ENCODE measurements at places on chromosomes 13 and 19.

DNA sequence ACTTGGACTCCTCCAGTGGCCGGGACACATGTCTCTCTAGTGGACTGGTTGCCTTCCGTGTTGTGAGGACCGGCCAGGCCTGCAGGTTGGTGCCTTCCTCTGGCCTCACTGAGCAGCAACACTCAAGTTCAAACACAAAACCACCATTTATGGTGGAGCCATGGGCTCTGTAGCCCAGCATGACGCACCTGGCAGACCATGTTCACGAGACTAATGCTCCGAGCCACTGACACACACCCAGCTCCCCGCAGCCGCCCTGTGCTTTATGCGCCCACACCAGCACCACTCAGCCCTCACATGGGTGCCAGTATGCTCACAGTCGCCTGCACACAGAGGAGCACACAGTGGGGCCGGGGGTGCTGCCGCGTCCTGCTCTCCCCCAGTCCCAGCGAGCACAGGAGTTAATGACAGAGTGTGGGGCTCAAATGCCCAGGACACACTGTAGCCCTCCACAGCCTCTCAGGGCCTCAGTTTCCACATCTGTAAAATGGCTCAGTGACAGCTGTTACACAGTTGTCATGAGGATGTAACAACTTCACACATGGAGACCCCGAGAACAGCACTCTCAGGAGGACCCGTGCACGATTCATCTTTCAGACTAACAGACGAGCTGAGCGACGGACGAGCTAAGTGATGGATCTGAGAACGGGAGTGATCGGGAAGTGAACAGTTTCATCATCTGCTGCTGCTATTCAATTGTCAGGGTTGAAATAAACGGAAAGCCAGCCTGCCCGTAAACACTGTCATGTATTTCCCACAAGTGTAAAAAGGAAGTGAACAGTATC lies 7.8 kb downstream of the GAS6 start:
- no peak for DNase-seq

DNA sequence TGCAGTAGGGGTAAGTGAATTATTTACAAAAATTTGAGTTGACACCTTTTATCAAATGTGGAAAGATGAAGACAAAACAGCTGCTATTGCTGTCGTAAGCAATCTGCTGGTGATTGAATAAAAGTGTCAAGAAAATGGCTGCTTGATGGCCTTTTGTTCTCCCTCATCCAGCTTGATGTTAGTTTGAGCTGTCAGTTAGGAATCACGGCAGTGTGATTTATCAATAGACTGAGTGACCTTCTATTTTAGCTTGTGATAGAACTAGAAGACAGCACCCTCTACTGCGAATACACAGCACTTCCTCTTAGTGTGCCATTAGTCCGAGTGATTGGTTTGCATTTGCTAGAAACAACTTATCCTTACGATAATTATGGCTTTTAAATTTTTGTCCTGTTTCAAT lies 76.3 kb downstream of the MZT1 start:
- DNase-seq = no peak

- no peak for DNase-seq
Observed at GRCh38 chr13:100336795-100337516, 248.1 kb downstream of the PCCA start.

DNA sequence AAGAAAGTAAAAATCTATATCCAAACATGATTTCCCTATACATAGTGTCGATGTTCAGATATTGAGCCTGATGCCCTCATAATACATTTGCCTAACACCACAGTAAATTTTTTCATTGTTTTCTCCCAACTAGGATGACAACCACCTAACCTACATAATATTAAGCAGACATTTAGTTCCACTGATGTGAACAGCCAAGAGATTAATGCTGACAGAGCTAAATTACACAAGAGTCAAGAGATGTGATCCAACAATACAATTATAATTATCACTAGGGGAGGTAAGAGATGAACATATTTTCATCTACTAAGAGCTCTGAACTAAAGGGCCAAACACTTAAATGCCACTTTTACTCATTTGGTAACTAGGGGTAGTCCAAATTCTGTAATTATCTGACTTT lies 145.9 kb downstream of the DACH1 start:
- no peak for DNase-seq

DNA sequence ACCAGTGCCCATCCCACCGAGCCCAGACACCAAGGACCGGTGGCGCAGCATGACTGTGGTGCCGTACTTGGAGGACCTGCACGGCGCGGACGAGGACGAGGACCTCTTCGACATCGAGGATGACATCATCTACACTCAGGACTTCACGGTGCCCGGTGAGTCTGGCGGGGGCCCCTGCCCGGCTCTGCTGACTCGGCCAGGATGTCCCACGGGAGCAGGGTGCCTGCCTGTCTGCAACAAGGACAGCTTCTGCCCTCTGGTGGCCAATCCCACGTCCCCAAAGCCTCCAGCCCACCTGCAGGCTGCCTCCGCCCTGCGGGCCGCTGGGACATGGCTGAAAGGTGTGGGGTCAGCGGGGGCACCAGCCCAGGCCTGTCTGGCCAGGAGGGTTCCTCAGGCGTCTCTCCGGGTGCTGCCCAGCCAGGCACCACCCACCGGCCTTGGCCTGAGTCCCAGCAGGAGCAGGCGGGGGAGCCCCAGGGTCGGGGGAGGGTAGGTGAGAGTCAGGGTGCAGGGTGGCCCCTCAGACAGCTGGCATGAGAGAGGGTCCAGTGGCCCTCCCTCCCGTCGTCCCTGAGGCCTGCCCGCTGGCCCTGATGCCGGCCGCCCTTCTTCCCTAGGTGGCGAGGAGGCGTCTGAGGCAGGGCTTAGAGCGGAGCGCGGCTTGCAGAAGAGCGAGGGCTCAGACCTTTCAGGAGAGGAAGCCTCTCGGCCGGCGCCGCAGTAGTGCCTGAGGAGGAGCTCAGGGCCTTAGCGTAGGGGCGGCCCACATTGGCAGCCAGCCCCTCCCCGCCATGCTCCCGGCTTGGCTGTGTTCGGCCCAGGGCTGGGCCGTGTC lies 14.6 kb downstream of the CBARP start:
- no peak for DNase-seq

- DNase-seq = no peak
Observed at GRCh38 chr19:53374288-53374687, 8.8 kb downstream of the ZNF525 start.

DNA sequence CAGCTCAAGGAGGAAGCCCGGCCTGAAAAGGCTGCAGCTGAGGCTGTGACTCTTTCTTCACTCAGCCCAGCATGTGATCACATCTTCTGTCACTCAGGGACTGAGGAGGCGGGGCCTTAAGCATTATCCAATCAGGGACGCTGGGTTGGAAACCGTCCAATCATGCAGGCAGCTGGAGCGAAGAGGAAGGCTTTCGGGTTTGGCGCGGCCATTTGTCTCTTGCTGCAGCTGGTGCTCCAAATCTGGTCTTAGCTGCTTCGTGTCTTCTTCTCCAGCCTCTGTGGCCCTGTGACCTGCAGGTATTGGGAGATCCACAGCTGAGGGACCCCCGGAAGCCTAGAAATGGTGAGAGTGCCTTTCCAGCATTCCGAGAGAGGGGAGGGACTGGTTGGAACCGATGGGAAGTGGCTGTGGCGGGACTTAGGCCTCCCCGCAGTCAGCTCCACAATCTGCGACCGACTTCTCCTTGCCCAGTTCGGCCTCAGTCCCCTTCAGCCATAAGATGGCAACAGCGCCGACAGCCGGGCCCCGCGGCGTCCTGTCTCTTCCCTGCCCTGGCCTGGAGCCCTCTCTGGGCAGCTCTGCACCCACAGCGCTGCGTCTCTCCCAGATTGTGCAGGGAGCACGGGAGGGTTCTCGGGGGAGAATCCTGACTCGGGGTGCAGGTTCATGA lies at the start of gene ZNF90:
ZNF90 (plus strand) TSS at position 210 of the 673 bp plus-strand sequence; CDS start at position 343, 133 bp downstream.
- DNase-seq = peak; percentile 81

- no peak for DNase-seq
Observed at GRCh38 chr19:17658666-17659065, 29.5 kb downstream of the UNC13A start.

- no peak for DNase-seq
Observed at GRCh38 chr19:38663156-38663651, 15.8 kb downstream of the ACTN4 start.

GRCh38 chr19:43674596-43674995 lies 4.6 kb upstream of the PLAUR start:
- DNase-seq = no peak

- peak; percentile 14 for DNase-seq
Observed at GRCh38 chr13:72255908-72256307, 388.9 kb upstream of the DACH1 start.

DNA sequence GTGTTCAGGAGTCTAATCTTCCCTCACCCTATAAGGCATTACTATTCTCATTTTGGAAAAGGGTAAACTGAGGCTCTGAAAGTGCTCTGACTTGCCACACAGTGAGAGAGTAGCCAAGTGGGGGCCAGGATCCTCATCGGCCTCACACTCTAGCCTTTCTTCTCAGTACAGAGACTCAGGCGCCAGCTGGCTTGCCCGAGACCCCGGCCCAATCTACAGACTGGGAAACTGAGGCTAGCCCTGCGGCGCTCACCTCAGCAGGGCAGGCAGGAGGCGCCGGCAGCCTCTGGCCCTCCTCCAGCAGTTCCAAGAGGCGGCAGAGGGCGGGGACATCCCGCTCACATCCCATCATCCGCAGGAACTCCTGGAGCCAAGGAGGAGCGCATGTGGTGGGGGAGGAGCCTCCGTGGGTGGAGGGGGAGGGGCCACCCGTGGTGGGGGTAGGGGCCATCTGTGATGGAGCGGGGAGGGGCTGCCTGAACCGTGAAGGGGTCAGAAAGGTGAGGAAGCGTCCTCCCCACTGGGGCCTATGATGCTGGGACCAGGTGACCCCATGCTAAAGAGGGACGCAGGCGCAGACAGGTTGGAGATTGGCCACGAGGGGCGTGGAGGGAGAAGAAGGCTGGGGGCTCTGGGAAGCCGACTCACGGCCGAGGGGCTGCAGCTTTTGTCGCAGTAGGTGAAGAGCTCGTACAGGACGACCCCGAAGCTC lies 8.7 kb upstream of the INSL3 start:
- peak; percentile 22 for DNase-seq

All from progenitor cell of endocrine pancreas (in vitro differentiated cells).